ENCODE measurements at places on chromosomes 1 and 21.

GRCh38 chr1:78370356-78370755, 120.4 kb upstream of the PTGFR start:
- DNase-seq = no peak

GRCh38 chr1:196088541-196088940, 519.7 kb downstream of the KCNT2 start:
- DNase-seq = no peak

DNA sequence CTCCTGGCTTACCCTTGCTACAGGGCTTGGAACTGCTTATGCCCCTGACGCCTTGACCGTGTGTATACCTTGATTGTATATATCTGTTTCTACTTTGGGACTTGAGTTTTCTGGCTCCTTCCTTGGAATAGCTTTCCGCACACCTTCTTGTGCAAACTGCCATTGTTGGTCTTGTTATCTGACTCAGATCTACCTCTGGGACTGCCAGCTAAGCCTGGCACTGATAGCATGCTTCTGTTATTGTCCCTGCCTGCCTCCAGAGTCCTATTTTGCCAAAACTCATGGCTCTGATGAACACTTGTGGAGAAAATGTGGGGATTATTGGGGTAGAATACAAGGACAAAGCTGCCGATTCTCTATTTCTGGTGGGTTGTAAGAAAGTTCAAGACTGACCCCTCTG, 15.4 kb downstream of the FMOD start:
- no peak for DNase-seq

DNA sequence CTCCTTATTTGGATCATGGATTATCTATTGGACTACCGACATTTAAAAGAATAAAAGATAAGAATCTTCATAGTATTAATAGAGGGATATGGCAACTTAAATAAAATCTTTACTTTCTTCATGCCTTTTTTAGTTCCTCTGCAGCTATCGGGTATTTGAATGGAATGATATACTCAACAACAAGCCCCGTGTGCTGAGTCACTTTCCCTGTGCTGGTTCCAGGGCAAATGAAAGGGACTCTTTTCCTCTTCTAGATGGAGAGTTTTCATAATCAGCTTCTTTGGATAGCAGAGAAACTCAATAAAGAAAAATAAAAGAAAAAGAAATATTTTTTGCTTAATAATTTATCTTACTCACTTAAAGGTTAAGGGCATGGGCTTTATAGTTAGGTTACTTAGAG, 213.7 kb downstream of the LRRC40 start:
- no peak for DNase-seq

- no peak for DNase-seq
Observed at GRCh38 chr1:48092401-48092800, 95.2 kb upstream of the TRABD2B start.

DNA sequence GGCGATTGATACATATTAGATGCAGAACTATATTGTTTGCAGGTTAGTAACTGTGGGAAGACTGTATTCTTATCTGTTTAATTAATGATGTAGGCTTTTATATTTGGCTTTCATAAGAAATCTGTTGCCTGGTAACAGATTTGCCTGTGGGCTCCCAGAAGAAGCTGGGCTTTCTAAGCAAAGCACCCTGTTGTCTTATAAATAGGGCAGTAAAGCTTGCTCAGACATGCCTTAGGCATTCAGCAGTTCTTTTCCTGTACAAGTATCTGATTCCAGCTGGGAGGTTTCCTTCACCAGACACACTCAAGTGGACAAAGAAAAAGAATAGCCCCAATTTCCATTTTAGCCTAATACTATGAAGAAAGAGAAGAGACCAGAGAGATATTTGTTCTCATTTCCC, 524.0 kb downstream of the LRRIQ3 start:
- no peak for DNase-seq

GRCh38 chr1:103525114-103525606, 339 bp upstream of the RNPC3 start:
- DNase-seq = peak; percentile 28
